ENCODE measurements at places on chromosomes 3 and 15.

DNA sequence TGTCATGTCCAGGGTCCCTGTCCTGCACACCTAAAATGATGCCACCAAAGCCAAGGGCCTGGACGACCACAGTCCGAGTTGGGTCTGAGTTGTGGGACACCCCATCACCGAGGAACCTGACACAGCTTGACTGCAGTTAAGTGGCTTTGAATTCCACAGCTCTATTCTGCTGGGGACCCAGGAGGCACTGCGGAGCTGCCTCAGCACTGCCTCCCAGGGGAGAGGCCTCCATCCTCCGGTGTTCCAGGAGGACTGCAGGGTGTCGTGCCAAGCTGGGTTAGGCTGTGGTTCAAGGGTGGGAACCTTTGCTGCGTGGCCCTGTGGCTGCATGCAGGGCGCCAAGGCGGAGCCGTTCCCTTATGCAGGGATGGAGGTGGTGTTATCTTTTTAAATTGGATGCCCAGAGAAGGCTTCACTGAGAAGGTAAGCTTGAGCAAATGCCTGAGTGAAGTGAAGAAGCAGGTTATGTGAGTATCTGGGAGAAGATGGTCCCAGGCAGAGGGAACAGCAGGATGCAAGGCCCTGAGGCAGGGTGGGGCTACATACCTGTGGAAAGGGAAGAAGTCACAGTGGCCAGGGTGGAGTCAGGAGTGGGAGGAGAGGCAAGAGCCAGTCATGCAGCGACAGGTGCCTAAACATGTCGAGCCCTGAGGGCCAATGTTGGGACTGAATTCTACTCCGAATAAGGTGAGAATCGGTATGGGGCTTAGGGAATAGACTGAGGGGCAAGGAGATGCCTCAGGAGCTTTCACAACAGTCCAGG is 144.8 kb downstream of the TPRA1 start:
- no peak for DNase-seq

GRCh38 chr3:8400911-8401310 is 100.7 kb upstream of the LMCD1 start:
- no peak for DNase-seq

GRCh38 chr15:64693134-64693533 is 82.3 kb downstream of the RBPMS2 start:
- no peak for DNase-seq

GRCh38 chr15:61700803-61701202 is 359.4 kb downstream of the VPS13C start:
- DNase-seq, result no peak

DNA sequence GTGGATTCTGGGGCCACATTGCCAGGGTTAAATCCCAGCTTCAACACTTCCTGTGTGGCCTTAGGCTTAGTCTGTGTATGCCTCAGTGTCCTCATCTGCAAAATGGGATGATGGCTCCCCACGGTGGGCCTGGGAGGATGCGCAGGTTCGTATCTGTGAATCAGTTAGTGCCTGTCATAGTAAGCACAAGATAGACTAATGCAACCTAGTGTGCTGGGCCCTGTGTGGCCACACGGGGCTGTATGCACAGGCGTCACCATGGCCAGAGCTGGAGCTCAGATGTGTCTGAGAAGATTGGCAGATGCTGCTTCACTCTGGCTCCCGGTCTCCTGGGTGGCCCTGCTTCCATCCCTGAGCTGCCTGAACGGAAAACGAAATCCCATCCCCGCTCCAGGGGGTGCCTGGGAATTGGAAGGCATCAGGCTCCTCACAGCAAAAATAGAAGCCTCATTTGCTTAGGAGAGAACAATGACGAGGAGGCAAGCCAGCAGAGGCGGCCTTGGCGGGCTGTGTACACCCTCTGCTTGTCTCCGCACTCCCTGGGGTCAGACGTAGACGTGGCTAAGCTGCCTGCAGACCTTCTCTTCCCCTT is 103.6 kb downstream of the APBA2 start:
- no peak for DNase-seq

DNA sequence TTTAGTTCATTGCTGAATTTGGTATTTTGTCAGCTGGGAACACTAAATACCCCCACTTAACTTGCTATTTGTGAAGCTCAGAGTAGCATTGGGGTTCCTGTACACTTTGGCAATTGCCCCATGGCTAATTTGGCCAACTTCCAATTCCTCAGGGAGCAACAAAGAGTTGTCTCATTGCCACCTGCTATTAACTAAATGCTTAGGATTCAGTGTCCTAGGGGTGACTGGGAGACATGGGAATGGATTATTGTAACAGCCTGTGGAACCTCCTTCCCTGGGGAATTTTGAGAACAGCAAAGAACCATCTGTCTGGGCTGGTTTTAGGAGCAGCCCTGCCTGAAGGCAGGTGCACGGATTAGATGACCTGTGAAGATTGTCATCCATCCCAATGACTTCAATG is 437.4 kb upstream of the TPRG1 start:
- DNase-seq, result no peak

DNA sequence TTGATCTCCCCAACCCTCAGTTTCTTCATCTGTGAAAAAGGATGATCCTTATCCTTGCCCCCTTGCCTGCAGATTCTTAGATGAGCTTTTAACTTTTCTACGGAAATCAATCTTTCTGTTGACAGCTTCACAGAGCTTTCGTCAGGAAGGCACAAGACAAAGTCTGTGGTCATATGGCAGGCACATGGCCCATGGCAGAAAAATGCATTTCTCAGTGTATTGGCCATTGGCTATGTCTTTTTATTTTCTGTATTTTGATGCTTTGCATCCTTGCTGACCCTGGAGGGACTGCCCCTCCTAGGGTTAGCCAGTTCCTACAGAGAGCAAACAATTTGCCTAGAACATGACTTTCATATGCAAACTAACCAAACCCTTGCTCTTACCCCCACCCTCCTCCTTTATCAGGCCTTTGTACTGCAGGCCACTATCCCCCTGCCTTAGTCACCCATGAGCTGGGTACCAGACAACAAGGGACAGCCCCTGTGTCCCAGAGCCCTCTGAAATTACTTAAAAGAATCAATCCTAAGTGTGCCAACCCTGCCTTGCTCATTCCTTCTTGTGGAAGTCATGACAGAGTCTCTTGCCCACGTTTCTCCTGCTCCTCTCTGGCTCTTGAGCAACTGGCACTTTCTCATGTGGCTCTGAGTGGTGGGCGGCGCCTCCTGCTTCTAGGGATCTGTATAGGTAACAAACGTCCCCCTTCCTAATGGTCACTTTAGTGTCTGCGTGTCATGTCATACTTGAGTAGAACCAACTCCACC is 24.1 kb upstream of the NOX5 start:
- DNase-seq, result no peak

GRCh38 chr3:194397757-194398312 is 1.2 kb downstream of the GP5 start:
- peak; percentile 16 for DNase-seq

DNA sequence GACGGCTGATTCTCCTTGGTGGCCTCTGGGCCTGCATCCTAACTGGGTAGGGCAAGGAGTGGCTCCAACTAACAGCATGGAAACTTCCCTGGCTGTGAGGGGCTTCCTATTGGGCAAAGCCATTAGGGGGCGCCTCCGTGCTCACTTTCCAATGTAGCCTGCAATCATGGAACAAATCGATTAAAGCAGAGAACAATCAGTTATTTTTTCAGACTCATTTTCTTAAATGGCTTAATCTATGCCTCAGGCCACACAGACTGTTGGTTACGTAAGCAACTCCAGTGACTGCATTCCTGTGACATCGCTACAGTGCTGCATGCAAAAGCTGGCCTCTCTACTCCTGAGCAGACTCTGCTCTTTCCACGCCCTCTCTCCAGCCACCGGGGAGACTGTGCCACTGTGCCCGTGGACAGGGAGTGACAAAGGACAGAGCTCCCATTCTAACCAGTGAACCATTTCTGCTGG is 278.9 kb downstream of the KLF13 start:
- no peak for DNase-seq

DNA sequence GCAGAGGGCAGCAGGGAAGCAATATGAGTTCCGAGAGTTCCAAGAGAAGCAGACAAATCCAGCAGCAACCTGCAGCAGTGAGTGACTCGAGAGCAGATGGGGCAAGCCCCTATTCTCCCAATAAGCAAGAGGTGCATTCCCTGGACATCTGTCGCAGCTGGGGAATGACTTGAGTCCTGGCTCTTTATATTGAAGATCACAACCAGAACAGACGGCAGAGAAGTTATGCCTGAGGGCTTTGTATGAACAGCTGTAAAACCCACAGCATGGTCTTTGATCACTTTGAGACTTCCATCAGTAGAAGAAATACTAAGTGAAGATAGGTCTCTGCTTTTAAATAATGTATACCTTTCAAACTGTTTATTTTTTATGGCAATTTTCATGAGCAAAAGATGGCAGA is 23.6 kb upstream of the C3orf22 start:
- no peak for DNase-seq

DNA sequence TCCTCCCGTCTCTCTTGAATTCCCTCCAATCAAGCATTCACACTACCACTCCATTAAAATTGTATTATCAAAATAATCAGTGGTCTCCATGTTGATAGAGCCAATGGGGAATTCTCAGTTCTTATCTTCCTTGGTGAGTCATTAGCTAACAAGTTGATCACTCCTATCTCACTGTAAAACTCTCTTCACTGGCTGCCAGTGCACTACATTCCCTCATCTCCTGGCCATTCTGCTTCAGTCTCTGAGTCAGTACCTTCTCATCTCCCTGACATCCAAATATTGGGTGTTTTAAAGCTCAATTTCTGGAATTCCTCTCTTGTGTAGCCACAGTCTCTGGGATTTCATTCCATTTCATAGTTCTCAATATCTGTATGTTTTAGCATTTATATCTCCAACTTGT is 175.2 kb downstream of the ALDH1A2 start:
- no peak for DNase-seq

- no peak for DNase-seq
These were observed 133.3 kb upstream of the ADPGK start for GRCh38 chr15:72916897-72917296.

- no peak for DNase-seq
These were observed 23.1 kb downstream of the SQOR start for GRCh38 chr15:45657764-45658545.

- no peak for DNase-seq
These were observed 13.1 kb upstream of the VIPR1 start for GRCh38 chr3:42489116-42489936.

DNA sequence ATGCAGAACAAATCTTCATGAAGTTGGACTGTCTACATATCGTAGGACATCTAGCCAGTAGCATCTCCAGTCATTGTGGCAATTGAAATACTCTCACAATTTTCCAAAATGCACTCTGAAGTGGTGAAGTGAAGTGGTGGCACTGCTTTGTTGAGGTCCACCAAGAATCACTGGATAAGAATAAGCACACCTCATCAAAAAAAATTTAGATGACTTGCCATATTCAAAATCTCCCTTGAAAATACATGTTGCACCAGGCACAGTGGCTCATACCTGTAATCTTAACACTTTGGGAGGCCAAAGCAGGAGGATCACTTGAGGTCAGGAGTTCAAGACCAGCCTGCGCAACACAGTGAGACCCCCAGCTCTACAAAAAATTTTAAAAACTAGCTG is 12.9 kb downstream of the HACD2 start:
- DNase-seq, result no peak

- DNase-seq, result no peak
These were observed 3.9 kb upstream of the HEG1 start for GRCh38 chr3:125059488-125060245.

DNA sequence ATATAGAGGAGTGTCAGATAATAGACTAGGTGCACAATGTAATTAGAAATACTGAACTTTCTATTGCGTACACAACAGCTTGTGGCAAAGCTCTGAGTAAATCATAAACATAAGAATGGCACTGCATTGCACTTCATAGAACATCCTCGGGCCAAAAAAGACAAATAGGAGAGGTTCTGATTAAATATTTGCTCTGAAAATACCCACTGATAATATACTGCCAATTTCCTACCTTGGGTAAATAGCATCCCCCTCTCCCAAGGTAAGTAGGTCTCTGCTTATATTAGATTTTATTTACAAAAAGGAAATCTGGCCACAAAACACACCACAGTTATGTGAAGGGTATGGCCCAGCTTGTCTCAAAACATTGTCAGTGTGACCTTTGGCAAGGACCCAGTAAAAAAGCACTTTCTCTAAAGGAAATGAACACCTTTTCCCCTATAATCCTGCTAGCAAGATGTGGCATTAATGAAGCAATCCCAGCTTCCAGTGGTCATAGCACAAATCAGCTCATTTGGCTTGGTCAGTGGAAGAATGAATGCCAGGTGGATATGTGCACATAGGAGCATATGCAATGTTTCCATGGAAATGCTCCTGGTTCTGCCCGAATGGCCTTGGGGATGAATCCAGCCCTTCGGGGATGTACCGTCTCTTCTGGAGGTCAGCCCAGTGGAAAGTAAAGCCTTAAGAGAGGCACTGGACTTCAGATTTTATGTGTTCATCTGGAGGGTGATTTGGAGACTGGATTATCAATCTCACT is 315.9 kb downstream of the LSAMP start:
- DNase-seq, result no peak

- no peak for DNase-seq
These were observed 2.5 kb downstream of the RORA start for GRCh38 chr15:61226361-61227256.

- DNase-seq, result no peak
These were observed 21.4 kb downstream of the TF start for GRCh38 chr3:133767607-133768006.
